ENCODE measurements at places on chromosomes 6 and 20.

DNA sequence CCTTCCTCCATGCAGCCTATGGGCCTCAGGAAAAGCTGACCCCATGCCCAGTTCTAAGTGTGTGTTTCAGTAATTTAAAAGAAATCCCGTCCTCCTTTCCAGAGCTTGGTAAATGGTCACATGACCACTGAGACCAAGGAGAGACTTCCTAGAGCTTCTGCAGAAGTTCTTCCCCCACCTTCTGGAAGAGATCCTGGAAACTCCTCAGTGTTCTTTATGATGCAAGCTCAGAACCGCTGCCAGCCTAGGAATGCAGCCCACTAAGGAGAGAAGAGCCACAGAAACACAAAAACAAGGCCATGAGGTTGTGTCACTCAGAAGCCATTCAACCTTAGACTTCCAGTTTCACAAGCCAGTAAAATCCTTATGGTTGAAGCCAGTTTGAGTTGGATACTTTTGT is 348.4 kb downstream of the TPBG start:
- DNase-seq: no peak

DNA sequence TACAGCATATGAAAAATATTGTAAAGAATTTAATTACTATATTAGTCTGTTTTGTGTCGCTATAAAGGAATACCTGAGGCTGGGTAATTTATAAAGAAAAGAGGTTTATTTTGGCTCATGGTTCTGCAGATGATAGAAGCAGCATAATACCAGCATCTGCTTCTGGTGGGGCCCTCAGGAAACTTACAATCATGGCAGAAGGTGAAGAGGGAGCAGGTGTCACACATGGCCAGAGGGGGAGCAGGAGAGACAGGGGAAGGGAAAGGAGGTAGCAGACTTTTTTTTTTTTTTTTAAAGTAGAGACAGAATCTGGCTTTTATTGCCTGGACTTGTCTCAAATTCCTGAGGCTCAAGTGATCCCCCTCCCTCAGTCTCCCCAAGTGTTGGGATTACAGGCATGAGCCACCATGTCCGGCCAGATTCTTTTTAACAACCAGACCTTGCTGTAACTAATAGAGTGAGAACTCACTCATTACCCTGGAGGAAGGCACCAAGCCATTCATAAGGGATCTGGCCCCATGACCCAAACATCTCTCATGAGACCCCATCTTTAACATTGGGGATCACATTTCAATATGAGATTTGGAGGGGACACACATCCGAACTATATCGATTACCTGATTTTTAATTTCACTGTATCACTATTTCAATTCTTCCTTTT is 64.6 kb downstream of the MAN1A1 start:
- DNase-seq: no peak

DNA sequence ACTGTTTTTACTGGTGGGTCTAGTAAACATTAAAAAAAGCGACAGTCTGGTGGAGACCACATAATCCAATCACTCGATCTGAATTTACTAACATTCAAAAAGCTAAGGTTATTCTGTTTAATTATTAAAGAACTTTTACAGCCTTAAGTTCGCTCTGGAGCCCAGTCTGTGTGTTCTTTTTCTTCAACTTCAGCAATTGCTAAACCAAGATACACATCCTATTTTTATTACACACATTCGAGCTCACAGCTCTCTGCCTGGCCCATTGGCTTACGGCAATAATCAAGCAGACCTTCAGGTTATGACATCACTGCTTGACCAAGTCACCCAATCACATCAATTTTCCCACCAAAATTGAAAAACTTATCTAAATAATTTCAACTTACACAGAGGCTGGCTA is 57.4 kb upstream of the PRSS16 start:
- no peak for DNase-seq

GRCh38 chr6:118639054-118639964 is 12.1 kb downstream of the CEP85L start:
- no peak for DNase-seq

DNA sequence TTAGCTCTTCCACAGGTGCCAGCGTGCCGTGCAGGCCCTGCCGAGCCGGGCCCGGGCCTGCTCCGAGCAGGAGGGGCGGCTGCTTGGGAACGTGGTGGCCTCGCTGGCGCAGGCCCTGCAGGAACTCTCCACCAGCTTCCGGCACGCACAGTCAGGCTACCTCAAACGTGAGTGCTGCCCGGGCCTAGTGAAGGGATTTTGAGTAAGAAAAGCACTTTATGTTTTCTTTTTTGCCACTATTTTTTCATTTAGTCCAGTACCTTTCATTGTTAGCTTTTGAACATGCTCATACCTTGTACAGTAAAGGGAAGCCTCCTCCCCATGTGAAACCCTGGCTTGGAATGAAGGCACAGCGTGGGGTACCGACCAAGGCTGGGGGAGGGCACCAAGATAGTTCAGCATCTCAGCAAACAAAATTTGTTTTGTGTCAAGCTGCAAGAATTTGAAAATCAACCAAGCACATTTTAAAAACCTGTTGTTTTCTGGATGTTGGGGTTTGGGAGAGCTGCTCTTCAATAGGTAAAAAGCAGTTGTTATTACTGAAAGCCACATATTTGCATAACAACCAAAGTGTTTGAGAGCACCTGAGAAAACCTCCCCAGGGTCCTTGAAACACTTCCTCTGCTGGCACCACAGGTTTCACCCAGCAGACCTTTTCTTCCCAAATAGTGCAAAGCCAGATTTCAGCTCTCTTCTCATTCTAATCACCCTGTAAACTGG is 18.4 kb downstream of the STX16 start:
- no peak for DNase-seq

DNA sequence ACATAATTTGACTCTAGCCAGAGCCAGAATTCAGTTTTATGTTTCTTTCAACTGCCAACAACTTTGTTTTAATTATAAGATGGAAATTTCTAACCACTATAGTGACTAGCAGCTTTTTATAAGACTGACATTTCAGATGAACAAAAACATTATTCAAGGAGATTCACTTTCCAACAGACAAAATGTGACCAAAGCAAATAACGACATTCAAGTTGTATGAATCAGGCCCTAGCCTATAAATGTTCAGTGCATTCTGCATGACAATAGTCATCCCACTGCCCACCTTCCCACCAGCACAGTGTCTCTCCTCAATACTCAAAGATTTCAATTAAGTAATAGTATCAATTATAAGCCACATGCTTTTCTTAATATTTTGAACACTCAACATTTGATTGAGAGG is 200.7 kb downstream of the KHDC1L start:
- no peak for DNase-seq

GRCh38 chr6:38603966-38604365 is 35.8 kb downstream of the BTBD9 start:
- no peak for DNase-seq

DNA sequence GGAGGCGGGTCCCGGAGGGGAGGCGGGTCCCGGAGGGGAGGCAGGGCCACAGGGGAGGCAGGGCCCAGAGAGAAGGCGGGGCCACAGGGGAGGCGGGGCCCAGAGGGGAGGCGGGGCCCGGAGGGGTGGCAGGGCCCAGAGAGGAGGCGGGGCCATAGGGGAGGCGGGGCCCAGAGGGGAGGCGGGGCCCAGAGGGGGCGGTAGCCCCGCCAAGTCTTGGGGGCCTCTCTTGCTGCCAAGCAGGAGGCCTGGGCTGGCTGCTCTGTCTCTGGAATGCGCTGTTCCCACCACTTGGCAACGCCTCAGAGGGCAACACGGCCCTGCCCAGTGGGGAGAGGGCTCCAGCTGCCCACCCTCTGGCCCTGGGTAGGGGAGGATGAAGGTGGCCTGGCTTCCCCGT is 80.5 kb downstream of the YTHDF1 start:
- no peak for DNase-seq

DNA sequence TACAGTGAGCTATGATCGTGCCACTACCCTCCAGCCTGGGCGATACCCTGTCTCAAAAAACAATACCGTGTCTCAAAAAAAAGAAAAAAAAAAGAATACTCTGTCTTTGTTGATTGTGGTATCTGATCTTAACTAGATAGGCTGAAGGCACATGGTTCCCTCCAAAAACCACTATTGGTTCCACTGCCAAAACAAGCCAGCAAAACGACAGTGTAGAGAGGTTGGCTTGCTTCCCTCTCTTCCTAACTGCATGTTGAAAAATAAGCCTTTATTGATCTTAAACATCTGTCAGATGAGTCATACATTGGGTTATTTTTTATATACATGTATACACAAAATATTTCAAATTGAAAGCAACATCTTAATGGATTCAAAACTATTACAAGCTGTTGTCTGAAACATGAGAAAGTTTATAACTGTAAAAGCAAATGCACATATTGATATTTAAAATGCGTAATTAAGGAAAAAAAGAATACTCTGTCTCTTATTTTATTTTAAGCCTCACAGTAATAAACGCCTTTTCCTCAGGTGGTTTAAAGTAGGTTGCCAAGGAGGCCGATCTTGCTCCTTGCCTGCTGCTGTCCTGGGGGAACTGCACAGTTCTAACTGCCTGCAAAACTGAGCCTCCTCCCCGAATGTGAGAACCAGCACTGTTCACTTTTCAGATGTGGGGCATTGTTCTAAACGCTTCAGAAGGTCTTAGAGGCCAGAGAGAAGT is 7.0 kb upstream of the NINL start:
- no peak for DNase-seq

GRCh38 chr6:134316733-134317431 is 1.0 kb downstream of the SGK1 start:
- no peak for DNase-seq

Data from right lung (tissue), 10 donors.